ENCODE measurements at places on chromosomes 1 and 21.

- DNase-seq, result no peak
These were observed 34.4 kb downstream of the TTC39A start for GRCh38 chr1:51295926-51296325.

DNA sequence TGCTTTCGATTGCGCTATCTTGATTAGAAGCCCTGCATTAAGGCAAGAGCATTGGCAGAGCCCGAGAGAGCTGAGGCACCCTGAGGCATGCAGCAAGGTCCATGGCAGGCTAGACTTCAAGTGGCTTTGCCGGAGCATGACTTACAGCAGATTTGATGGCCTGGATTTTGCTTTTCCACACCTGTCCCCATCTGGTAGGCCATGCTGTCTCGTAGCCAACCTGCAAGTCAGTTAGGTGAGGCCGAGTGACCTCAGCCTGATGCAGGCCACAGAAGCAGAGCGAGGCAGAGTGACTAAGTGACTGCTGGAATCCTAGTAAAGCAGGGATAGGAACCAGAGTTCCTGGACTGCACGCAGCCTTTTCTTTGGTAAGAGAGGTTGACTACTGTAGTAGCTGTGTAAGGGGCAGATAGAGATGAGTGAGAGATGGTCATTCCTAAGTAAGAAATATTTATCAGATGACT is 148.9 kb downstream of the PBX1 start:
- DNase-seq, result no peak

- DNase-seq, result no peak
These were observed 275.5 kb upstream of the PRMT6 start for GRCh38 chr1:106780806-106781569.

DNA sequence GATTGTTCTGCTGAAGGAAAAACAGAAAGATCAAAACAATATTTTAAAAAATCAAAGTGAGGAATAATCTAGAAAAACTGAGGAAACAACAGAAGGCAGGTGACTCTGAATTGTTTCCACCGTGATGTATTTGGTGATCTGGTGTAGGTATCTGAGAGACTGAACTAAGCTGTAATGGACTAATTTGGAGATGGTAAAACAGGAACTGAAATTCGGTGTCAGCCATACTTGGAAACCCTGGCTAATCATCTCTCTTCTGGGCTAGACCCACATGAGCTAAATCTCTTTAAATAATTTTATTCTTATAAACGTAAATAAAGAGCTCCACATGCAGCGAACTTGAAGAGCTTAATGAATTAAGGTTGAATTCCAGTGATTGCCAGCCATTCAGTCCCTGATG is 1226.1 kb downstream of the NCAM2 start:
- DNase-seq, result no peak

DNA sequence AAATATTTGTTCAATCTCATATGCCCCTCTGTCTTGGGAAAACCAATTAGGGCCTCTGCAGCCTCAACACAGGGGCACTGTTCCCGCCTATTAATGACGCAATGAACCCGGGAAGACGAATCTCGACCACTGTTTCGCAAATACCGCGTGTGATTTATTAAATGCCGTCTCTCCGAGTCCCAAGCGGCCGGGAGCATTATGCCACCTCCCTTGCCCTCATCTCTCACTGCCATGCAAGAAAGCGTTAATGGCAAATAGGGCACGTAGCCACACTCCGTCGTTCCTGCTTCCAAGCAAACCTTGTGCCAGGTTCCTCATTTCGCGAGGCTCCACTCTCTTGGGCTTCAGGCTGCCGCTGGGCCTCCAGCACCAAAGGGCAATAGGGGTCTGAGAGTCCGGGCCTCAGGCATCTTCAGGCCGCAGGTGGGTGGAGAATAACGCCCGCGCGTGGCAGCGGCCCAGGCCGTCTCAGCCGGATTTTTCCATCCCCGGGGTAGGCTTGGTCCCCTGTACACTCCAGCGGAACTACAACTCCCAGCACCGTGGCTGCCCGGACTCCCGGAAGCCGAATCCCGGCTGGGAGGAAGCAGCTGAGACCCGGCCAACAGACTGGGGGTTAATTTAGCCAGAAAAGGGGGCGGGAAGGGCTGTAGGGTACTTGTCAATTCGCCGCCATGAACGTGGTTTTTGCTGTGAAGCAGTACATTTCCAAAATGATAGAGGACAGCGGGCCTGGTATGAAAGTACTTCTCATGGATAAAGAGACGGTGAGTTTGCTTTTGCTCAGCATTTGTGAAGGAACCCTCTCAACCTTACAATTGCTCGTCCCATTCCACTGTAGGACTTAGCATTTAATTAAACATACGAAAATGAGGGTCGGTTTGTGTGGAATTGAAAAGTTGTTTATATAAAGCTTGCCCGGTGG is at the start of gene VPS45:
Gene VPS45, plus strand, starts transcription at position 593 of the 925 bp plus-strand sequence. Its CDS starts 82 bp downstream, at position 675.
- peak; percentile 97 for DNase-seq

DNA sequence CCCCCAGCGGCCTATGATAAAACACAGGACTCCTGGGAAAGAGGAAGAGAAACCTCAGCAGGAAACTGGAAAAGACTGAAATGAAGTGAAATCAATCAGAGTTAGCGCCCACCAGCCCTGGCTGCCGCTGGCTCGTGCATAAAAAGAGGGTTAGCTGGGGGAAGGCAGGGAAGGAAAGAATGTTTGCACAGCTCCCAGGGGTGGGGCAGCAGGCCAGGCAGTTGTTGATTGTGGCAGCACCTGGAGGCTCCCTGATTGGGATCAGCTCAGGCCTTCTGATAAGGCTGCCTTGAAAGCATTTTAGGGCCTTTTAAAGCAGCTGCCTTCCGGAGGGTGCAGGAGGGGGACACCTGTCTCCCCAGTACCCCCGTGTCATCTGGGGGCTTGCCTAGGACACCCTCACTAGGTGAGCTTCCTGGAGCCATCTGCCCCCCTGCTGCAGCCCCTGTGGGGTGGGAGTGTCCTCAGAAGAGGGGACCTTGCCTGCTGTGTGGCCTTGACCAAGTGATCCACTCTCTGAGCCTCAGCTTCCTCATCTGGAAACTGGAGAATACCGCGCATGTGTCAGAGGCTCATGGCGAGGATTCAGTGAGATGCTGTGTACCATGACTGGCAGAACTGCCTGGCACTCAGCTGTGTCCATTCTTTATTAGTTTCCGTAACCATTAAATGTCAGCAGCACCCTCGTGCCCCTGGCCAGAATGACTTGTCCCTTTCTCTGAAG is 6.6 kb downstream of the EPHB2 start:
- DNase-seq, result no peak

DNA sequence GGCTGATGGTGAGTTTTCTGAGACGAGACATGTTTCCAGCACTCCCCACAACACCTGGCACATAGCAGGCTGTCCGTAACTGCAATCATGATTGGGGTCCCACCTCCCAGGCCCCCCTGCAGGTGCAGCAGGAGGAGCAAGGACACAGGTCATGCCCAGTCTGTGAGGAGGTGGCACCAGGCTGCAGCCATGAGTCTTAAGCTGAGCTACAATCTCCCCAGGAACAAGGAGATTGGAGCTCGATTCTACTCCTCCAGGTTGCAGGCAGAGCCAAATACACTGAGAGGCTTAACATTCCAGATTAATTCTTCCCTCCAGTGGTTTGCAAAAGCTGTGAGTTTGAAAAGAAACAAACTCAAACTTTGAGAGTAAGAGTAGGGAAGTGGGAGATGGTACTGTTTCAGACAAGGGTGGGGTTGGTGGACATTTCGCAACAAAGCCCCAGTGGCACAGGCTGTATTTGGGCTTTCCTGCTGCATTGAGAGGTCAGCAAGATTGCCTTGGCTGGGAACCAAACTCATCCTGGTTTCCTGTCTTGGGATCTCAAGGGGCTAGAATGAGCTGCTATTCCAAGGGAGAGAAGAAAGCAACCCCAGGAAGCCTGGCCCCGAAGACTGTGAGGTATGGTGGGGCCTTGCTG is 64.8 kb upstream of the GALNT2 start:
- peak; percentile 54 for DNase-seq

GRCh38 chr1:40766017-40766416 is 17.6 kb upstream of the KCNQ4 start:
- DNase-seq, result no peak

- DNase-seq, result peak; percentile 30
These were observed 37.0 kb downstream of the MIA3 start for GRCh38 chr1:222654849-222655248.

DNA sequence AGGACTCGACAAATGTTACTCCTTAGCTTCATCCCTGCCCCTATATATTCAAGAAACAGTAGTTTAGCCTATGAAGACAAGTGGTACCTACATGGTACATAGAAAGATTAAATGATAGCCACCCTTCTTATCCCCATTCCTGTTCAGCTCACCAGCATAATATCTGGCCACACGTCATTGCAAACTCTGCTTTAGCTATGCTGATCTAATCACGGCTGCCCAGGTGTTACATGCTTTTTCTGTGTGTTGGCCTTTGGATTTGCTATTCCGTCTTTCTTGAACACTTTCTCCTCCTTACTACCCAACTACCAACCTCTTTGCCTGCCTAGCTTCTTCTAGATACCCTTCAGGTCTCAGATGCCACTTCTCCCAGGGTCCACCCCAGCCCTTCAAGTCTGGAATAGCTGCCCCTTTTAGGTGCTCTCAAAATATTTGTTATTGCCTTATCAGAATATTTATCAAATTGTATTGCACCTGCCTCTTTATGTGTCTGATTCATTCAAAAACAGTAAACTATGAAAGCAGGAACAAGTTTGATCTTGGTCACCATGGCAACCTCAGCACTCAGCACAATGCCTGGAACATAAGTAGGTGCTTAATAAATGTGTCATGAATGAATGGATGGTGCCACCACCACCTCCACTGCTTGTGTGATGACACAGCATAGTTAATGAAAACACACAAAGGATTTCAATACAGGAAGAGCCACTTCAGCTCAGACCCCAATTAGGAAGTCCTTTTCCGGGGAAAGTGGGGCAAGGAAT is 11.4 kb upstream of the DNASE2B start:
- DNase-seq, result no peak

DNA sequence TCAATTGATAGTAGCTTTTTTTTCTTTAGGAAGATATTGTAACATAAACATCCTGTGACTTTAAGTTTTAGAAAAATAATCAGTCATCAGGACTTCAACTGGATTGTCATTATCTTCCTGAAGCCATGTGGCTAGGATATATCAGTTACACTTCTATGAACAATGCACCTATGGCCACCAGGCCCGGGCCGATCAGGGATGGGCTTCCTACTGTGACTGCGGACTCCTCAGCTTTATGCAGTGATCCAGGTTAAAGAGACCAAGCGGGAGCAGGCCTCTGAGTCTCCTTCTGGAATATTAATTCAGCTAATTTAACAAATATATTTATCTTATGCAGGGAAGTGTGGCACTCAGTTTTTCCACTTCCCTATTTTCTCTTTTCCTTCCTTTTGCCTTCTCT is 200.6 kb downstream of the ADGRL2 start:
- no peak for DNase-seq

- DNase-seq, result no peak
These were observed 158.2 kb downstream of the PBX1 start for GRCh38 chr1:164716992-164717703.

- peak; percentile 31 for DNase-seq
These were observed 16.9 kb upstream of the GNG12 start for GRCh38 chr1:67850151-67850551.

DNA sequence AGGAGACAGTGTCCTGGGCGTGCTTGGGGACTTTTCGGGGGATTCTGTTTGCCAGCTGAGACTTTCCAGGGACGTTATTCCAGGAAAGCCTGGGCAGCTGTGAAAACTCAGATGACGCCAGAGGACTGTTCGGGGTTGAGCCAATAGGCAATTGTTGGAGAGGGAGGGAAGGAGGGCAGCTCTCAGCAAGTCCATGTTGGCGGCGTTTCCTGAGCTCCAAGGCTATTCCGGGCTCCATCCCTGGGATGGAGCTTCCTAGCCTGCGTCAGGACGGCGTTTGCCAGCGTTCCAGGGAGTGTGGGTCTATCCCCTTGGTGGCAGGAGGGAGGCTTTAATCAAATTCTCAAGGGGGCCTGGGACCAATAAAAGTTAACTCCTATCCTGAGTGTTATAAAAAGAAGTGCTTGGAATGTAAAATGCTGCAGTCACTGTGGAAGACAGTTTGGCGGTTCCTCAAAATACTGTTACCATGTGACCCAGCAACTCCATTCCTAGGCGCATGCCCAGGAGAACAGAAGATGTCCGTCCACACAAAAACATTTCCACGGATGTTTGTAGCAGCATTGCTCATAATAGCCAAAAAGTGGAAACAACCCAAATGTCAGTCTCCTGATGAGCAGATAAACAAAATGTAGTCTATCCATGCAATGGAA is 15.2 kb downstream of the SLC27A3 start:
- peak; percentile 93 for DNase-seq

DNA sequence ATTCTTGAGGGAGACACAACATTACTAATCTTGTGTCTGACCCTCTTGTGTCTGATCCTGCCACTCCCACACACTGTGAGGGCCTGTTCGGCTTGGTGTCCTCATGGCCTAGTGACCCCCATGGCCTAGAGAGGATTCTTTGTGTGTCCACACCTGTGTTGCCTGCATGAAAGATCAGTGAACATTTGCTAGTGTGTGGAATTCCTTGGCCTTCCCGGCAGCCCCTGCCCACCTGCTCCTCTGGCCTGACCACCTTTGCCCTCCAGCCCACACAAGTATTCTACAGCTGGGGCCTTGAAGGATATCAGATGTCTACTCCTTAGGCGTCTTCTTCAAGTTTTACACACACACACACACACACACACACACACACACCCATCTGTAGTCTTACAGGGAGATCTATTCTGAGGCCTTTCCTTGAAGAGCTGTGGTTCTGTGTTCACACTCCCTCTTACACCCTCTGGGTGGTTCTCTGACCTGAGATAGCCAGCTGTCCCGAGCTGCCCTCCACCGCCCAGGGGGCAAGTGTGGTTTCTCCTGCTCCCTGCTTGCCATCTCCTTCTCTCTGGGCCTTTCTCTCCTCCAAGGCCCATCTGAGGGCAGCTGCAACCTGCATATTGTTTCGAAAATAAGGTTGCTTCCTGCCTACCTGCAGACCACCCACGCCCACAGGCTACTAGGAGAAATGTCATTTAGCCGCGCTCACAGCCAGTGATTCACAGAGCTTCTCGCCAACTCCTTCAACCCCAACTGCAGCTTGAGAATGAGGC is 45.4 kb downstream of the CD247 start:
- DNase-seq, result no peak

- DNase-seq, result peak; percentile 89
These were observed 89.1 kb upstream of the USP24 start for GRCh38 chr1:55304229-55304740.

DNA sequence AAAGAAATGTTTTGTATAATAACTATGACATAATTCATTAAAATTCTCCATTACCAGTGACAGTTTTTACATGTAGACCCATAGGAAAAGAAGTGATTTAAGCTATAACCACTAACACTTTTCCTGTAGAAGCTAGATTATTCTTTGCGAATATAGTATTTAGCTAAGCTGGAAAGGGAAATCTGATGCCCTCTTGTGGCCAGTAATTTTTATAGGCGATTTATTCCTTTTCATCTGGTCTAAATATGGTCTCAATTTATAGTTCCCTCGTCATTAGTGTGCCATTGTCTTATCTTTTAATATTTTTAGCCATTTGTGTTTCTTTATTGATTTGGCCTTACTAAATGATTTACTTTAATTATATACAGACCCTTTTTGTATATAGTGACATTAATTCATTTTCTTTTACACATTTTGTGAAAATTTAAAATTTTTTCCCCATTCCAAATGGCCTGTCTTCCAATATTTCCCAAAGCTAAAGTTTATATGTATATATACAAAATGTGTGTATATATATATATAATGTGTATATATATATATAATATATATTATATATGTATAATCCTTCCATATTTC is 26.7 kb downstream of the BTG3 start:
- DNase-seq, result no peak

Measured in femur (tissue), 1 donor.